Stimulated activated CD8-positive, alpha-beta memory T cell treated with anti-CD3 and anti-CD28 coated beads, Interleukin-15, amount 100 ng/mL, for 48 hours (primary cell): ENCODE measurements at places on chromosomes 11 and 22.
A peak's percentile ranks its signal among the peaks of the same experiment; 100 is the strongest.

DNA sequence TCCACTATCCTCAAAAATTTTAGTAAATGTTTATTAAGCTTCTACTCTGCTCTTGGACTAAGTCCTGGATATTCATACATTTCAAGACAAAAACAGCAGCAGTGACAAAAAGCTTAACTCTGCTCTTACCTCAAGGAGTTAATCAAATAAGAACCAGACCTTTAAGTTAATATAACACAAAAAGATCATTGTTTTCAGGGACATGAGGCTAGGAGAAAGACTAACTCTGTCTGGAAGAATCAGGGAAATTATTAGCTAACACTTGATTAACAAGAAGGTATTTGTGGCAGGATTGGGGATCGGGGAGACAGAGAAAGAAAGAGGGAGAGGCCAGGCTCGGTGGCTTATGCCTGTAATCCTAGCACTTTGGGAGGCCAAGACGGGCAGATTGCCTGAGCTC lies 74.4 kb downstream of the PPP2R1B start:
- no peak for DNase-seq

DNA sequence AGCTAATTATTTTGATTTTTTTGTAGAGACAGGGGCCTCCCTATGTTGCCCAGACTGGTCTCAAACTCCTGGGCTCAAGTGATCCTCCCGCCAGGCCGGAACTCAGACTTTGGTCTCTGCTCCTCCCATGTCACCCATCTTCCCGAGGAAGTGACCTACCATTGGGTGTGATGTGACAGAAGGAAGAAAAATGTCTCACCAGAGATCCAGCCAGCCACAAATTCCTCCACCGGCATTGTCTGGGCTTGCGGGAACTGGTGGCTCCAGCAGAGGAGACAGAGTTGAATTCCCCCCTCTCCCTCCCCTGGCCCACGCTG lies 772 bp downstream of the SLC25A45 start:
- DNase-seq = no peak

DNA sequence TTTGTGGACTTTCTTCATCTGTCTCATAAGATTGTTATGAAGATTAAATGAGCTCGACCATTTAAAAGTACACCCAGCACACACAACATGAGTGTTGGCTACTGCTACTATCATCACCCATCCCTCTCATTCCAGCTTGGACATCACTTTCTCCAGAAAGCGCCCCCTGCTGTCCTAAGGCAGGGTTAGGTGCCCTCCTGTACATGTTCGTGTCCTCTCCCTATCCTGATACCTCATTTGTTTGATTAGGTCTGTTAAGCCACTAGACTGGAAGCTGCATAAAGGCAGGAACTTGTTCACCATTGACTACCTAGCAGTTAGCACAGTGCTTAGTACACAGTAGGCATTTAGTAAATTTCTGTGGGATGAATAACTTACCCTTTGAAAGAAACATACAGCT lies 85.5 kb downstream of the ENTHD1 start:
- DNase-seq = peak; percentile 8

DNA sequence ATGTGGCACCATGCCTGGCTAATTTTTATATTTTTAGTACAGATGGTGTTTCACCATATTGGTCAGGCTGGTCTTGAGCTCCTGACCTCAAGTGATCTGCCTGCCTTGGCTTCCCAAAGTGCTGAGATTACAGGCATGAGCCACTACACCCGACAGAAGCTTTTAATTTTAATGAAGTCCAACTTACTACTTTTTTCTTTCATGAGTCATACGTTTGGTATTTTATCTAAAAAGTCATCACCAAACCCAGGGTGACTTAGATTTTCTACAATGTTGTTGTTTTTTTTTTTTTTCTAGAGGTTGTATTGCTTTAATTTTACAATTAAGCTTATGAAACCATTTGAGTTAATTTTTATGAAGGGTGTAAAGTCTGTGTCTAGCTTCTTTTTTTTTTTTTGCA lies 34.9 kb downstream of the JRKL start:
- DNase-seq = no peak

DNA sequence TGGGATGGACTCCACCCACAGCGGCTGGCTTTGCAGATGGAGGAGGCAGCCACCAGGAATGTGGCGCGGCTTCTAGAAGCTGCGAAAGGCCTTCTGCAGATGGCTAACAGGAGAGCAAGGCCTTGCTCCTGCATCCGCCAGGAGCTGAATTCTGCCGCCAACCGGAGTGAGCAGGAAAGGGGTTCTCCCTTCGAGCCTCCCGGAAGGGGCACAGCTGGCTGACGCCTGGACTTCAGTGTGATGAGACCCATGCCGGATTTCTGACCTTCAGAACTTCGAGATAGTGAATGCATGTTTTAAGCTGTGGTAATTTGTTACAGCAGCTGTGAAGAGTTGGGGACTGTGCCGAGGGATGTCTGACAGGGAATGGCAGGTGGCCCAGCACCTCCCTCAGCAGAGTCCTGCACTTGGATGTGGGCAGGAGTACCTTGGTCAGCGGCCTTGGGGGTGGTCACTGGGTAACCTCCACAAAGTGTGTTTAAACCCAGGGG lies 7.7 kb downstream of the TBC1D22A start:
- no peak for DNase-seq

- no peak for DNase-seq
Observed at GRCh38 chr11:118060081-118060661, 16.7 kb upstream of the TMPRSS4 start.

DNA sequence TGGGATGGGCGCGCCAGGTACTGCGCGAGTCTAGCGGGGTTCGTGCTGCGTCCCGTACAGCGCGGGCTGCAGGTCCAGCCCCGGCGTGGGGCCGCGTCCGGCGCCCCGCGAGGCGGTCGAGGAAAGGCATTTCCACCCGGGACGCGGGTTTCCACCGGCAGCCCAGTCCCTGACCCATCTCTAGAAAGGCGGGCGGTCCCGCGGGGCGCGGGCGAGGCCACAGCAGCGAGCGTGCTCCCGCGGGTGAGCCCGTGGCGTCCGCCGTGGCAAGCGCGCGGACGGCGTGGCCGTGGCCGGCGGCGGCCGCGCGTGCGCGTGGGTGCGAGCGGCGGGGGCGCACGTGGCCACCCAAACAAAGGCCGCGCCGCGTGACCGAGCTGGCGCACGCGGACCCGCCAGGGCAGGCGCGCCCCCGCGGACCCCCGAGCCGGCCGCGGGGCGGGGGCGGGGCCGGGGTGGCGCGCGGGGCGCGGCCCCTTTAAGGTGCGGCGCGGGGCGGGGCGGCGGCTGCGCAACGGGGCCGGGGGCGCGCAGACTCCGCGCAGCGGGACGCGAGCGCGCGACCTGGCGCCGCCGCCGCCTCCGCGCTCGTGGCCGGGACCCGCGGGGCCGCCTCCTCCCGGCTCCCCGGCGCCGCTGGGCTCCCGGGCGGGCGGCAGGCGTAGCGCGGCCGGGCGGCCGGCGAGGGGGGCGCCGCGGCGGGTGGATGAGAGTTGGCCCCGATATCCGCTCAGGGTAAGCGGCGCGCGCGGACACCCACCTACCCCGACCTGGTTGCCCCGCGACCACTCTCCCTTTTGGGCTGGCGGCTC lies 39.3 kb upstream of the CELSR1 start:
- peak; percentile 44 for DNase-seq

- DNase-seq = no peak
Observed at GRCh38 chr11:20658135-20658534, 11.3 kb upstream of the NELL1 start.

GRCh38 chr11:104899226-104899625 lies 966 bp upstream of the CASP12 start:
- no peak for DNase-seq

- no peak for DNase-seq
Observed at GRCh38 chr22:36480941-36481392, 473 bp downstream of the TXN2 start.

DNA sequence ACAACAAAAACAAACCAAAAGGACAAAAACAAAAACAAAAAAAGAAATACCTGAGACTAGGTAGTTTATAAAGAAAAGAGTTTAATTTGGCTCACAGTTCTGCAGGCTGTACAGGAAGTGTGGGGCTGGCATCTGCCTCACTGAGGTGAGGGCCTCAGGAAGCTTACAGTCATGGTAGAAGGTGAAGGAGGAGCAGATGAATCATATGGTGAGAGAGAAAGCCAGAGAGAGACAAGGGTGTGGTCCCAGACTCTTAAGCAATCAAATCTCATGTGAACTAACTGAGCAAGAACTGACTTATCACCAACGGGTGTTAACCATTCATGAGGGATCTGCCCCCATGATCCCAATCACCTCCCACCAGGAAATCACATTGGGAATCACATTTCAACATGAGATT lies 58.8 kb upstream of the ZBED5 start:
- DNase-seq = no peak

DNA sequence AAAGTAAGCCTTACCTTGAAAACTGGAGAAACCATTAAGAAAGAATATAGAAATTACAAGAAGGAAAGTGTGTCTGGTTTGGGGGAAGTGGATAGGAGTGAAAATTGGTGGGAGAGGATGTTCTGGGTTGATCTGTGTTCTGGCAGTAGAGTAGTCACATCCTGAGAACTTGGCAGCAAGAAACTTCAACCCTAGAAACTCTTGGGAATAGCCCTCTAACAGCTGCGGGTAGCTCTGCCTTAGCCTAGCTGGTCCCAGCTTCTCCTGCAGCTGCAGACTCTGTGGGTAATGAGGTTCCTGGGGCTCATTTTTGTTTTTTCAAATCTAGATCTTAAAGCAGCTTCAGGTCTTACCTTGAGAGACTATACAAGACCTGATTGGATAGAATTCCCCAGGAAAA lies 24.2 kb upstream of the OR6X1 start:
- DNase-seq = no peak

DNA sequence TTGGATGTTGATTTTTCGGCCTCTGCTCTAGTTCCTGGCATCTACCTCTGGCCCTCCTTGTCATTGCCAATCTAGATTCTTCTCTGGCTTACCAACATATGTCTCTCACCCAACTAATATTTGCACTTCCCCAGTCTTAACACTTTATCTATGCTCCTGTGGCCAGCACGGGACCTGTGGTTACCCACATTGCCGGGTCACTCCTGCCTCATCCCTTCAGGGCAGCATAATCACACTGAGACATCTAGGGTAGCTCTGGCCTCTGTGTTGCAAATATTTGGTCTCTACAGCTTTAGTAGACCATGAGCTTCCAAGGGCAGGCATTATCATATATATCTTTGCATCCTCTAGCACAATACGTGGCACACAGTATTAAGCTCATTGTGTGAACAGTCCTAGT lies 182.0 kb upstream of the ARHGAP20 start:
- DNase-seq = no peak

- DNase-seq = no peak
Observed at GRCh38 chr11:69360606-69361005, 66.7 kb downstream of the MYEOV start.

GRCh38 chr11:70434813-70435278 lies 36.5 kb downstream of the CTTN start:
- DNase-seq = no peak

DNA sequence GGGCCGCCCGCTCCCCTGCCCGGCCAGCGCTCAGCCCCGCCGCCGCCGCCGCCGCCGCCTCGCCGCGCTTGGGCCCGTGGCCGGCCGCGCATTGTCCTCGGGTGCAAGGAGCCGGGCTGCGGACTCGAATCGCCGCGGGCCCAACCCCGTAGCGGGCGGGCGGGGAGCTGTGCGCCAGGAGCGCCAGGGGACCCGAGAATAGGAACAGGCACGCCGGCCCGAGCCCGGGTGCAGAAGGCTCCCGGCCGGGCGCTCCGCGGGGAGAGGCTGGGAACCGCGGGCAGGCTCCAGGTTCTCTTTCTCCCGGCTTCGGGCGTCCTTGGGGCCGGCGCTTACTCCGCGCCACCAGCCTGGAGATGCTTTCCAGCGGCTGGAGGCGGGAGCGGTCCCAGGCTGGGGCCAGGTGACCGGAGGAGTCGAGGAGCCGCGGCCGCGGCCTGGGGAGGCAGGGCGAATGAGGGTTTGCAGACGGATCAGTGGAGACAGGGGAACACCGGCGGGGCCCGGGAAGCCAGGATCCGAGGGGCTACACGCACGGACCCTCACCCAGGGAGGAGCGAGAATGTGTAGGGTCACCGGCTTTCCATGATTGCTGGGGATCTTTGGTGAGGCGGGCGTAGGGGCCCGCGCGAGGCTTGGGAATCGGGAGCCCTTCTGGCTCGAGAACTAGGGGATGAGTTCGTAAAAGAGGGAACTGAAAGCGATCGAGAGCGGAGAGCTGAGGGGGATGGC lies 726 bp downstream of the PKNOX2 start:
- DNase-seq = no peak

GRCh38 chr22:49887702-49888101 lies 30.5 kb downstream of the ALG12 start:
- DNase-seq = no peak

- DNase-seq = no peak
Observed at GRCh38 chr11:76455331-76455730, 10.5 kb downstream of the EMSY start.

DNA sequence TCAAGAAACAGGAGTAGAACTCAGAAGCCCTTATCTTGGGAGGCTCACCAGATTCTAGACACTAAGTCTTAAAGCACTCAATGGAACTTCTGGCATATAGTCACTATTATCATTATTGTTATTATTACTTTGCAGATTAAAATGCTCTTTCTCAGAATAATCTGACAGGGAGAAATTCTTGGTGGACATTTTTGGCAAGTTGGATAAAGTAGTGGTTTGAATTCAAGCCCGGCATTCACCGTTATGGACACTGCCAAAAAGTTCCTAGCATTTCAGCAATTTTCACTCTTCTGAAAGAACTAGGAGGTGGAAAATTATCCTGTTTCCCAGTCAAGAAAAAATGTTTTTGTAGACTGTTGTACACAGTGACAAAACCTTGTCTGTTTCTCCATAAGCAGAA lies 179.6 kb upstream of the ISX start:
- DNase-seq = no peak

DNA sequence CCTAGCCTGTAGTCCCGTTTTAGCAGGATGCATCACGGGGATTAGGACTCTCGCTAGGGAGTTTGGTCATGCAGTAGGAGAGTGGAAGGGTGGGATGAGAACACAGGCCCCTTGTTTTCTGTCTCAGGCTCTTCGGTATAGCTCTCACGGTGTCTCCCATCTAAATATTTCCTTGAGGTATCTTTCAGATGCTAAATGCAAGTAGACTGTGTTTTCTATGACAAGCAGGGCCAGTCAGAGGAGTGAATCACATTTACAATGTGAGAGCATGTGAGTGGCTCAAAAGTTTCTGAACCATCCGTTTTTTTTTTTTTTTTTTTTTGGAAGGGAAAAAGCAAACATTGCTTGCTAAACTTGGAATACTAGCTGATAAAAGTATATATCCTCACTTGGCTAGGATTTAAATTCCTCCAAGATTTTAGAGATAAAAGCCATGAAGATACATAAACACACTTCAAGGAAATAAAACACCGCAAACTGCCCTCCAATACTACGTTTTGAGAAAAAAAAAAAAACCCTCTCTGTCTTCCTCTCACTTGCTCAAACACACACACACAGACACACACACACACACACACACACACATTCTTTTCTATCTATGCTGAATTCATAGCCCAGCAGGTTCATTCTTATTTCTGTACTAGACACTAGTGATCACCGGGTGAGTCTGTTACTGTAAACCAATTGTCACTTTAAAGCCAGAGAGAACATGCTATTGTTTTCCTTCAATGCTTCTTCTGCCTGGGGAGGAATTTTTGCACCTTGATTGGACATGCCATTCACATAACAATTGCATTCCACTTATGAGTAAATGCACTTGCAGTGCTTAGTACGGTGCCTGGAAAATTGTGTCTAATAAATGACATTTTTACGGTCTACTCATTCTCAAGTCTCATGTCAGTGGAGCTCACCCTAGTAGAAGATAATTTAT lies 224.6 kb upstream of the CCDC90B start:
- no peak for DNase-seq

- no peak for DNase-seq
Observed at GRCh38 chr11:127028648-127029047, 28.1 kb upstream of the KIRREL3 start.

- DNase-seq = no peak
Observed at GRCh38 chr11:68842427-68843051, 823 bp upstream of the CPT1A start.
